ENCODE measurements at places on chromosomes 12 and 14. TPM values are rescaled to one million over a fixed set of nuclear protein-coding genes. Genes with fewer than 3 reads are reported as not detected.

AGAP2 gene
- 0.73 TPM for total RNA-seq

NRIP2 gene
- total RNA-seq: under 0.01 TPM

BCL2L14 gene
- total RNA-seq: not detected

GLI1 gene
- total RNA-seq: 0.61 TPM

CLEC2B gene
- 18.8 TPM for total RNA-seq

TSPAN9 gene
- total RNA-seq: 48.3 TPM

HOXC13 gene
- not detected for total RNA-seq

ABCC9 gene
- 7.7 TPM for total RNA-seq

CTSG gene
- total RNA-seq: not detected

PLA2G1B gene
- not detected for total RNA-seq

UNC79 gene
- total RNA-seq: 0.12 TPM

PIK3C2G gene
- total RNA-seq: not detected

LGALS3 gene
- 386 TPM for total RNA-seq

AEBP2 gene
- total RNA-seq: 15.6 TPM

TAS2R50 gene
- total RNA-seq: 4.7 TPM

TUNAR gene
- 1.1 TPM for total RNA-seq

BRI3BP gene
- 3.1 TPM for total RNA-seq

SLC15A4 gene
- total RNA-seq: 61.2 TPM

VEZT gene
- 90.1 TPM for total RNA-seq

TRHDE gene
- 32.8 TPM for total RNA-seq

KLHDC1 gene
- 5.7 TPM for total RNA-seq

REP15 gene
- total RNA-seq: 2.6 TPM

BRMS1L gene
- total RNA-seq: 5.0 TPM

TAS2R8 gene
- not detected for total RNA-seq

HOXC9 gene
- total RNA-seq: not detected

KRT73 gene
- total RNA-seq: not detected

FOXG1 gene
- total RNA-seq: not detected

OR6C2 gene
- total RNA-seq: not detected

CIDEB gene
- 3.2 TPM for total RNA-seq

OR4E2 gene
- not detected for total RNA-seq

Data from hair follicle dermal papilla cell (primary cell).